Stimulated activated CD4-positive, alpha-beta T cell treated with anti-CD3 and anti-CD28 coated beads, Interleukin-4, amount 100 ng/mL, for 24 hours (primary cell): ENCODE measurements at places on chromosomes 3 and 15.

- no peak for DNase-seq
These were observed 49.8 kb downstream of the BDH1 start for GRCh38 chr3:197505796-197506548.

- no peak for DNase-seq
These were observed 34.7 kb upstream of the BNIP2 start for GRCh38 chr15:59723687-59724346.

DNA sequence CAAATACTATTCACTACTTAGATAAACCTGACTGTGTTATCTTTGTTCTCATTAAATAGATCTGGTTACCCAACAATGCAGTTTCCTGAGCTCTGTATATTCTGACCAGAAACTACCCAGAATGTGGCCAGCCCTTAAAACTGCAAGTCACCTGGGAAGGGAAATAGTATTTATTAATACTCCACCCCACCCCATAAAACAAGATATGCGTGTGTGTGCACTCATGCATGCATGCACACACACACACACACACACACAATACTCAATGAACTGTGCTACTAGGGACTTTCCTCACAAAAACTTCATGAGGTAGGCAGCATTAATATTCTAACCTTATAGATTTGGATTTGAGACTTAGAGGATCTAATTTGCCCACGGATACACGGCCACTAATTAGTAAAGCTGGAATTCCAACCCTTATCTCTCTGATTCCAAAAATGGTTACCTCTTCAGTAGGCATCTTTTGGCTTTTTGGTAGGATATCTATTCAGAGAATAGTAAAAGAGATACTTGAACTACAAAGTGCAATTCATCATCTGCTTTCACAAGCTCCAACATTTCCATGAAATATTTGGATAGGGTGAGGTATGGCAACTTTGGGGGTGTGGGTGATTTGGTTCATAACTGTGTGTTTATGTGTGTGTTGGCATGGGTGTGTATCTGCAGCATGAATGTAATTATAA, 197.0 kb upstream of the CFAP20DC start:
- no peak for DNase-seq

- no peak for DNase-seq
These were observed 14.7 kb upstream of the SYN2 start for GRCh38 chr3:11989383-11990038.

DNA sequence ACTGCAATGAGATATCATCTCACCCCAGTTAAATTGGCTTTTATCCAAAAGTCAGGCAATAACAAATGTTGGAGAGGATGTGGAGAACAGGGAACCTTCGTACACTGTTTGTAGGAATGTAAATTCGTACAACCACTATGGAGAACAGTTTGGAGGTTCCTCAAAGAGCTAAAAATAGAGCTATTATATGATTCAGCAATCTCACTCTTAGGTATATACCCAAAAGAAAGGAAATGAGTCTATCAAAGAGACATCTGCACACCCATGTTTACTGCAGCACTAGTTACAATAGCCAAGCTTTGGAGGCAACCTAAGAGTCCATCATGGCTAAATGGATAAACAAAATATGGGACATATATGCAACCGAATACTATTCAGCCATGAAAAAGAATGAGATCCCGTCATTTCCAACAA, 68.0 kb upstream of the HES1 start:
- no peak for DNase-seq

DNA sequence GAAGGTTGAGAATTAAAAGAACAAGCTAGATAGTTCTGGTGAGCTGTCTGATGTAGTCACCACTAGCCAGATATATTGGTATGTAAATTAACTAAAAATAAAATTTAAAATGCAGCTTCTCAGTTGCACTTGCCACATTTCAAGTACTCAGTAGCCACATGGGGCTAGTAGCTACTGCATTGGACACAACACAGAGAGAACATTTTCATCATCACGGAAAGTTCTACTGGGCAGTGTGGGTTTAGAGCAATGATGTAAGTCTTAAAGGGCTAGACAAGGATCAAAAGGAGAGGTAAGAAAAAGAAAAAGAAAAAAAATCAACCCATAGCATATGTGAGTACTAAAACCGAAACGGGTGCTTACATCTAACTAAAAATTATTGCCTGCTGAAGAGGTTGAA, 282.4 kb upstream of the LRRFIP2 start:
- DNase-seq = no peak

- no peak for DNase-seq
These were observed 164.1 kb upstream of the CCDC54 start for GRCh38 chr3:107213044-107213669.
